ENCODE measurements at places on chromosomes 7 and 10. TPM values are rescaled to one million over a fixed set of nuclear protein-coding genes. Genes with fewer than 3 reads are reported as not detected.

GRCh38 chr10:120943542-120943941, 92.4 kb downstream of the WDR11 start:
- no peak for DNase-seq

GRCh38 chr7:7686811-7687508, 31.4 kb downstream of the RPA3 start:
- no peak for DNase-seq

DNA sequence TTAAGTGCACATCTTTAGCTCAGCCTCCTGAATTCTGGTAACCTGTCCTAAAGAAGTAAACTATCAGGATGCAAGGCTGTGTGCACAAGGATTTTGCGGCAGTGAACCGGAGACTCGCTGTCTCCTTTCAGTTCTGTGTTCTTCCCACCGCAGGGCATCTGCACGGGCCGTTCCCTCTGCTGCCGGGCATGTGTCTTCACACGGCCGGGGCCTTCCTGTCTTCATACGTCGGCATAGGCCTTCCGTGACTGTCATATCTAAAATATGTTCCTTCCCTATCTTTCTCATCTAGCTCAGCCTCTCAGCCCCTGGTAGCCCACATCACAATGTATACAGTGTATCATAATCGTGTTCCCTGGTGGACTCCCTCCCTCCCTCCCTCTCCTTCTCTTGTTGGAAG, 16.4 kb downstream of the PALD1 start:
- DNase-seq: no peak

DNA sequence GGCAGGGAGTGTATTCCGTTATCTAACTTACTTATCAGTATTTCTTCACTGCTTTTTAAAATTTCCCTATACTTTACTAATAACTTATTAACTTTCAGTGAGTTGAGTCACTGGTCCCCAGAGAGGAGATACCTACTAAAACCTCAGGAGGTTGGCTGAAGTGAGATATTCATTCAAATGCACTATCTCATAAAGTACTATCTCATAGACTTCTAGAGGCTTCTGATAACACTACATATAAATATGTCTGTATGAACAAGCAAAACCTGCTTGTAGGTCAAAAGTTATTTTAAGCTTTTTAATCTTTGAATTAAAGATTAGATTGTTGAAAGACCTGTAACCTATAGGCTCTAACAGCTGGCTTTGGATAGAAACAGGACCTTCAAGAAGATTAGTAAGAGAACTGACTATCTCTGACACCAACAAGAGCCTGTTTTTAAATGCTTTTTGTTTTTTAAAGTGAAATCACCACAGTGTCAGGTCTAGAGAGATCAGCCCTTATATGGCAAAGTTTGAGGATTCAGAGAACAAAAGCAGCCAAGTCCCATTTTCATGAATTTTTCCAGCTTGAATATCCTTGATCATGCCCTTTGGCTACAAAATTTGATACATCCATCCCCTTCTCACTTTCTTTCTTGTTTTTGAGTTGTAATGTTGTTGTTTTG, 242.2 kb downstream of the ARL4A start:
- no peak for DNase-seq

SLC29A4 gene
- total RNA-seq: 2.3 TPM

CHST15 gene
- 57.8 TPM for total RNA-seq

NACAD gene
- 3.2 TPM for total RNA-seq

Data from breast epithelium (tissue), 4 donors.